Stimulated activated CD4-positive, alpha-beta T cell treated with anti-CD3 and anti-CD28 coated beads, Interleukin-4, amount 100 ng/mL, for 1 hour (primary cell): ENCODE measurements at places on chromosomes 6 and 20.

DNA sequence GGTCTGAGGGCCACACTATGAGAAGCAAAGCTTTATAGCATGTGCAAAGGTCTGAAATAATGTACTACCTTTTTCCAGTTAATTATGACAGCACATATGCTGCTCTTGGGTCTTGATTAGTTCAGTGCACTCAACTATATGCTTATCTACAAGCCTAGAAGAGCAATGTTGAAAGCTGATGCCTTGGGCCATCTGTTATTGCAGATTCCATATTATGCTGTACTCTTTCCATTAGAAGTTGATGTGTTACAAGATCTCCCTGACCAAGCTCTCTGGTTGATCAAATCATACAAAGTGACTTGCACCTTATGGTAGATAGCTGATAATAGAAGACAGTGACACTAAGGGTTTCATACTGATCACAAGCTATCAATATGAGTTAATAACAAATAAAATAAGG lies 327.3 kb downstream of the FRK start:
- no peak for DNase-seq

GRCh38 chr6:149443411-149444181 lies 41.2 kb downstream of the ZC3H12D start:
- no peak for DNase-seq

- no peak for DNase-seq
Observed at GRCh38 chr20:29741594-29741893, 1515.9 kb upstream of the DEFB115 start.

DNA sequence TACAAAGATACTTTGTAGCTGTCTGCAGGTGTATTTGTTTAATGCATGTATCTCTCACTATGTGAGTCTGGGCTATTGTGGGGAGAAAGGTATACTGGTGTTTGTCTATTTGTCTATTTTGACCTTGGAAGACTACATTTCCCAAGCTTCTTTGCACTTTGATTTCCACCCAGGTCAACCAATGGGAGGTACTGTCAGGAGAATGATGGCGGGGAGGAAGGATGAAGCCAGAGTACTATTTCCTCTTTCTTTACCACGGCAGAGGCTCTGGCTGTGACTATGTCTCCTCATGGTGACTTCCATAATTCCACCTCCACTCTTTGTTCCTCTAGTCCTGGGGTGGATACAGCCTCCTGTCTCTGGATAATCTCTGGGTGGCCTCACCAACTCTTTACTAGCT lies 23.1 kb downstream of the LBP start:
- no peak for DNase-seq

- DNase-seq = peak; percentile 76
Observed at GRCh38 chr6:27753668-27754407, 158.4 kb downstream of the OR2B2 start.

- no peak for DNase-seq
Observed at GRCh38 chr6:140537834-140538705, 1163.6 kb upstream of the CITED2 start.

DNA sequence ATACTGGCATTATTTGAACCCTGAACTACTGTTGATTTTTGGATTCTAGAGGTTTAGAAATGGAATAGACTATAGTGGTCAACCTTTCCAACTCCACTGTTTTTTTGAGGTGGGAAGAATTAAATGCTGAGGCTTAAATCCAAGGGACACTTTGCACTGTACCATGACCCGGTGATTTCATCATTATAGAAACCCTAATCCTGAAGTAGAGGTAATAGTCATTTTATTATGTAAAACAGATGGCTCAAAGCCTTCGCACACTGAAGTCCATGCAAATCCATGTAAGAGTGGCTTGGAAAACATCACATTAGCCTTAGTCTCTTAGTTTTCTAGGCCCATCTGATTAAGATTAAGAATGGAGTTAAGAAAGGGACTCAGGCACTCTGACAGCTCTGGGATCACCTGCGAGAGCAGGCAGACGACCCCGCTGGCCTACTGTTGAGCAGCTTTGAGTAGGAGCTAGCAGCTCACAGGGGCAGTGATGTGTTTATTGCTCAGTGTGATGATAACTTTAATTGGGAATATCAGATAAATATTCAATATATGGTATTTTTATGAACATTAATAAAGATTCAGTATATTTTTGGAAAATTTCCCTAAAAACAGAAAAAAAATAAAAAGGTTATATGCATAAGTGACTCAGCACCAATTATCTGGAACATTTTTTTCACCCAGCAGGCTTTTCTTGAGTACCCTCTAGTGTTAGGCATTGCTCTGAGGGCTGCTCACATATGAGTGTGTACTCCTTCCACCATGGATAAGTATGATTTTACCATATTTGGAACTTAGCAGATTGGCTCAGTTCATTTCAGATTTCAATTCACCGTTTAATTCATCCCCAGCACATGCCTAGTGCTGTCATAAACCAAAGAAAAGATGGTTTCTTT lies 13.4 kb downstream of the SLX4IP start:
- no peak for DNase-seq

- no peak for DNase-seq
Observed at GRCh38 chr6:16511040-16511660, 250.1 kb downstream of the ATXN1 start.

DNA sequence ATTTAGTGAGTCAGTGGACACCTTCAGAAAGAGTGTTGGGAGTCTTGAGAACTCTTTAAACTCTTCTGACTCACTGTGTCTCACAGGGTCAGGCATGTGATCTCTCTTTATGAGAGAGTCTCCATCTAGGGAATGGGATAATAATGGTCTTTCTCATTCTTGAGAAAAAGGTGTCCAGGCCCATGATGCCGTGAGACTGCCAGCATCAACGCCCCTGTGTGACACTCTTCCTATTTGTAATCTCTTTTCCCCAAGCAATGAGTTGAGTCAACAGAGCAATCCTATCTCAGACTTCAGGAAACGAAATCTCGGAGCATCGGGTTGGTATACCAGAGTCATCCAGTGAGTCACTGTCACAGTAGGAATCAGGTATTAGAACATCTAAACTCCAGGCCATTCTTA lies 82.3 kb upstream of the BMP2 start:
- DNase-seq = no peak

DNA sequence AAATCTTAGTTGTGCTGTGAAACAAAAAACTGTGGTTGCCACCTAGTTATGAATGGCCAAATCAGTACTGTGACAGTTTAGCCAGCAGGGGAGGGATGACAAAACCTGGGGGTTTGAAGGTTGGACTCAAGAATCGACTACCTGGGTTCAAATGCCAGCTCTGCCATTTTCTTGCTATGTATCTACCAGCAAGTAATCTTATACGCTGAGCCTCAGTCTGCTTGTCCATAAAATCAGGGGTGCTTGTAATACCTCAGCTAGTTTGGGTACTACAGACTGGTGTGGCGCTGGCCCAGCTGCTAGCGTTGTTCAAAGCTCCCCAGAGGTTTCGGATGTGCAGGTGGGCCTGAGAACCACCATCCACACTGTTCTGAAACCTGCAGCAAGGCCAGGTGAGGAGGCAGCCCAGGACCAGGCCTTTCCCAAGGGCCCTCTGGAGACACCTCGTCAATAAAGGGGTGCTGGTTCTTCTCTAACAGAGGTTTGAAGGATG lies 40.4 kb downstream of the TRAM2 start:
- no peak for DNase-seq

DNA sequence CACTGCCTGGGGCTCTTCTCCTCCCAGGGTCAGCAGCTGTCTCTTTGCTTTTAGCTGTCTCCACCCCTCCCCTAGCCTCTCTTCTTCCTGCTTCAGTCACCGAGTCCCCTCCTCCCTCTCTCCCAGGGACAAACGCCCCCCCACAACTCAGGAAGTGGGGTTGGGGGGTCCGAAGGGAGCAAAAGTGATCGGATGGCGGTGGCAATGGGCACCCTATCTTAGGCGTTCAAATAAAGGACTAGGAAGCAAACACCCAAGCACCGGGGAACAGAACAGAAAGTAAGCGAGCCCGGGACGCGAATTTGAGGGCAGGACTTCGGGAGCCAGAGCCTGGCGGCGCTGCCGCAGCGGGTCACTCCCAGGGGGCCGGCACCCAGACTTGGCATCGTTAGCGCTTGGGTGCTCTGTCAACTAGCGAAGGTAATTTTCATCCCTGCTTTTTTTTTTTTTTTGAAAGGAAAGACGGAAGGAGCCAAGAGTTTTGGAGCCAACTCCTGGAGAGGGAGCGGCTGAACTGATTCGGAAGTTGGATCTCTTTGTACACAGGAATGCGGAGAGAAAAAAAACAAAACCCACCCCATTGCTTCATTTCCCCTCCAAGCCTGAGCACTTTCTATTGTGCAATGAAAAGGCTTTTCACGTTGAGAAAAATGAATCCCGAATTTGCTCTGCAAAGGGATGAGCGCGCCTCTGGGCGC lies 815 bp upstream of the ITPR3 start:
- peak; percentile 26 for DNase-seq

DNA sequence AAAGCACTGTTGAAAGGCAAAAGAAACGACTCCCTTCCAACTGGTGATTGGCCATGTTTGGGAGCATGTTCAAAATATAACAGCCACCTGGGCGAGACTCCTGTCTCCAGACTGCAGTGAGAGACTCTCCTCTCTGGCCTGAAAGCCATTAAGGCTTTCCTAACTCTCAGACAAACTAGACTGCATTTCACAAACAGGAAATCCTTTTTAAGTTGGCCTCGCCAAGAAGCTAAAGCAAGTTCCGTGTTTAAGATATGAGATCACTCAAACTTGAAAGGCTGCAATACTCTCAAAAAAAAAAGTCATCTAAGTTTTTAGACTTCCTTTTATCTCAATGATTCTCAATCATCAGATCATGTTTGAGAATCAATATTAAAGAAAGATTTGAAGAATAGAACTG lies 117.0 kb downstream of the TFAP2A start:
- DNase-seq = no peak

DNA sequence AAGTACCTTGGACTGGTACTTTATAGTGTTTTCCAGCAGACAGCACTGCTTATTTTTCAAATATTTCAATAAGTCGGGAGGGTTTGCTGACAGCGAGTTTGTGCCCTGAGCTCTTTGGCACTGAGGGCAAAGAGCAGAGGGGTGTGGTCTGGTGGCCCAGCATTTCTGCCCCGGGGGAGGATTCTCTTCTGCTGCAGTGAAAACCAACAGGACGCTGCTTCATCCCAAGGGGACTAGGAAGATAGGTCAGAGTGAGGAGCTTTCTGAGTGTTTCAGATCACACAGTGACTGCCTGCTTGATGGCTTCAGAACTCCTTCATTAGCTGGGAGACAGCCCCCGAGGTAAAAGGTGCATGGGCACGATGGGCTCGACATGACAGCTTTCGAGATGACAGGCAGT lies 8.6 kb downstream of the ULBP2 start:
- no peak for DNase-seq

- DNase-seq = no peak
Observed at GRCh38 chr6:79180052-79180451, 54.4 kb downstream of the HMGN3 start.

DNA sequence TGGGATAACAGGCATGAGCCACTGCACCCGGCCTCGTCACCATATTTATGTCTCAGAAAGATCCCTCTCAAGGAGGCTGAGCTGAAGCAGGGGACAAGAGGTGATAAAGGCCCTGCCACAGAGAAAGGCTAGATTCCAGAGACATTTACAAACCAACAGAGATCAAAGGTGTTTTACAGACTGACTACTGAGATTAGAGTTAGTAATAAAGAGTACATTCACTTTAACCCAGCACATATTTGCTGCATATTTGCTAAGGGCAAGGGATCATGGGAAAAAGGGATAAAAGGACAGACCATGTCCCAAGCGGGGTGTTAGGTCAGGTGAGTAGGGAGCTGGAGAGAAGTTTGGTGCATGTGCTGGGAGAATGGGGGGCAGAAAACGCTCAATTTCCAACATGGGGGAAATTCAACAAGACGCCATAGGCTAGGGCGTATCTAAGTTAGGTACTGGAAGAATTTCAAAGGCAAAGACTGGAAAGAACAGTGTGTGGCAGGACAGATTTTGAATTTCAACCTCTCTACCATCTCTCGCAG lies 43.8 kb upstream of the SEC63 start:
- DNase-seq = no peak

DNA sequence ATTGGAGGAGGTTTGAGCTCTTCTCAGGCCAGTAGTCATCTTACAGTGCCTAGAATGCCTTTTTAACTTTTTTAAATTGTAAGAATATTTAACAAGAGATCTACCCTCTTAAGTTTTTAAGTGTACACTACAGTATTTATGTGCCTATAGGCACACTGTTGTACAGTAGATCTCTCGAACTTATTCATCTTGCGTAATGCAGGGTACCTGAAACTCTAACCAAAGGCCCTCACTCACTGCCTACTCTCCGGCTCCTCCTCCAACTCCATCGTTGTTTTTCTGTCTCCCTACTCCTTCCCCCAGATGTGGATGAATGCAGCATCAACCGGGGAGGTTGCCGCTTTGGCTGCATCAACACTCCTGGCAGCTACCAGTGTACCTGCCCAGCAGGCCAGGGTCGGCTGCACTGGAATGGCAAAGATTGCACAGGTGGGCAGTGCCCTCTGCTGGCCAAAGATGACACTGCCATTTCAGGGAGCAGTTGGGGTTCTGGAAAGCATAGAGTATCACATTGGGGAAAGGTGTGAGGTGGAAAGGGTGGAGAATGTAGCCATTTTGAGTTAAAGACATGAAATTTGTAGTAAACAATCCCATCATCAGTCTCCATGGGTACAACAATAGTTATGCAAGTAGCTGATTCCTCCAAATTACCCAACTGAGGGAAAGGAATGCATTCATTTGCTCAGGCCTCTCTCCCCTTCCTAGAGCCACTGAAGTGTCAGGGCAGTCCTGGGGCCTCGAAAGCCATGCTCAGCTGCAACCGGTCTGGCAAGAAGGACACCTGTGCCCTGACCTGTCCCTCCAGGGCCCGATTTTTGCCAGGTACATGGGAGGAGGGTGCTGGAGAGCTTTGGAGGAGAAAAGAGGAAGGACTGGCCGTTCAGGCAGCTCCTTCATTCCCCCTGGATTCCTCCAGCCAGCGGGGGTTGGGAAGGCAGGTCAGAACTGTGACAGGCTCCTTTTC lies 18.4 kb upstream of the ZNF76 start:
- peak; percentile 76 for DNase-seq

DNA sequence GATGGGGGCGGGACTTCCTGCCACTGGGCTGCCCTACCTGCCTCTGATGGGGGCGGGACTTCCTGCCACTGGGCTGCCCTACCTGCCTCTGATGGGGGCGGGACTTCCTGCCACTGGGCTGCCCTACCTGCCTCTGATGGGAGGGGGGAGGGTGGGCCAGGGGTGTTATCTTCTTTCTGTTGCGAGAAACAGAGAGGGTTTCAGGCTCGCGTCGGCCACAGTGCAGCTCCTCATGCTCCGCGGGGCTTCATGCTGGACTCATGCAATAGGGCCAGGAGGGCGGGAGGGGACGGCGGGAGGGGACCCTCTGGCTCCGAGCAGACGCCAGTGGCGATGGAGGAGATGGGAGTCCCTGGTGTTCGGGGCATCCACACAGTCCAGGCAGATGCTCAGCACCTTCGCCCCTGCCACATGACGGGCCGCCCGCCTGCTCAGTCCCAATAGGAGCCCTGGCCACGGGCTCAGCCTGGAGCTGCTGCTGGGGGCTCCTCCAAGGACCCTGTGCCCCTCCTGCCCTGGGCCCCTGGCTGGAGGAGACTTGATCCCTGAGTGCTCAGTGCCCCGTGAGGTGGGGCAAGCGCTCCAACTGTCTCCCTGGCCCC lies 48.8 kb upstream of the CHRNA4 start:
- no peak for DNase-seq

DNA sequence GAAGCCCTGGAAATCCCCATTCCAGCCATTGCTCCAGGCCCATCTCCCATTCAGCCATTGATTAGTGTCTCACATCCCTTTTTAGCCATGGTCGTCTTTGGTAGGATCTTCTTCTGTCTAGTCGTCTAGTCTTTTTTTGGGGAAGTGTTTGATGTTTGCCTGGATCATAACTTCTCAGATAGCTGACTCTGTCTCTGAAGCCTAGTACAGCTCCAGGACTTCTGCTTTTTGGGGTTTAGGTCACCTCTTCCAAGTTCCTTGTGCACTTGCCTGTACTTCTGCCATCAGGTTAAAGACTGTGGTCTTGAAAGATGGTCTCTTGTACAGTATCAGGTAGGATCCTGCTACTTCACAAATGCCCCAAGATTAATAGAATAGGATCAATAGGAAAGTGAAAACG lies 553.5 kb downstream of the PKHD1 start:
- no peak for DNase-seq
